Adrenal gland (tissue), 19 donors: ENCODE measurements at places on chromosomes 13 and 19. TPM values are rescaled to one million over a fixed set of nuclear protein-coding genes. Genes with fewer than 3 reads are reported as not detected.

DNA sequence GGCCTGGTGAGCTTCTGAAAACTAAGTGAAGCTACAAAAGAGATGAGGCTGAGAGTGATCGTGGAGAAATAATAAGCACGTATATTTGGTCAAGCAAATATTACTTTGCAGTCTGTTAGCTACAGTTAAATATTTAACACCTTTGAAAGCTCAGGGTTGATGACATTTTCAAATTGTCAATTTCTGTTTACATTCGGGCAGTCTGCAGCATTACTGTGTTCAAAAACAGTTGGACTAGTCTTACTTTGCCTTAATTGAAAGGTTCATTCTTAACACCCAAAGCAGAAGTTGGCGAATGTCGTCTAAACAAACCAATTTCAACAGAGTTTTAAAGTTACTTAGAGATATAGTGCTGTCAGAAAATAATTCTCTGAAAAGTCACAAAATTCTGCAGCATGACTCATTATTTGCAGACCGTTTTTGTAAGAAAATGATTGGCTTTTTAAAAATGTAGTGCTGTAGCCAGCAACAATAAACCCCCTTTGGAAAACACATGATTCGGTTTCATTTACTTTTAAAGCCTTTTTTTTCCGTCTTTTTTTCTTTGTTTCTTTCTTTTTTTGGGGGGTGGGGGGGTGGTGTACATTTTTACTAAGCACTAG lies 549.0 kb downstream of the GPC6 start:
- no peaks in the 10 kb centered on the region for H3K36me3 ChIP-seq
- H3K27ac ChIP-seq = no peak overlapping the region
- H3K27me3 ChIP-seq = no peaks in the 10 kb centered on the region
- H3K4me1 ChIP-seq = no peaks in the 10 kb centered on the region
- no peak overlapping the region for H3K4me3 ChIP-seq

Gene MBD3L3
- total RNA-seq = not detected

Gene CRLF1
- 13.8 TPM for total RNA-seq

GRCh38 chr19:4493104-4493928 lies 21.2 kb downstream of the HDGFL2 start:
- no peak overlapping the region for H3K27ac ChIP-seq
- no peak for DNase-seq
- H3K36me3 ChIP-seq = no peaks in the 10 kb centered on the region
- no peaks in the 10 kb centered on the region for H3K27me3 ChIP-seq

DNA sequence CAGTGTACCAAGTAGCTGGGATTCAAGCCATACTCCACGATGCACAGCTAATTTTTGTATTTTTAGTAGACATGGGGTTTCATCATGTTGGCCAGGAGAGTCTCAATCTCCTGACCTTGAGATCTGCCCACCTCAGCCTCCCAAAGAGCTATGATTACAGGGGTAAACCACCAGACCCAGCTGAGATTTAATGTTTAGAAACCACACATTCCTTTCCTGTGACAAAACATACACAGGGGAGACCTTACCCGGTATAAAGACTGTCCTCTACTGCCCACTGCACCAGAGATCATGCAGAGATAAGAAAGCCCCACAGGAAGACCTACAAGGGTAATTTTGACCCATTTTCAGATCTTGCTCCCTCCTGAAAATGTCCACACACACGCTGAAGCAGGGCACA lies 22.8 kb upstream of the ZNF83 start:
- no peak overlapping the region for H3K4me3 ChIP-seq
- H3K27ac ChIP-seq = no peak overlapping the region
- no peaks in the 10 kb centered on the region for H3K27me3 ChIP-seq
- no peak for DNase-seq
- H3K4me1 ChIP-seq = no peaks in the 10 kb centered on the region

GRCh38 chr13:51681037-51681678 lies 96.9 kb downstream of the WDFY2 start:
- H3K36me3 ChIP-seq = no peaks in the 10 kb centered on the region
- no peak overlapping the region for H3K27ac ChIP-seq
- H3K4me3 ChIP-seq = no peak overlapping the region
- H3K27me3 ChIP-seq = no peaks in the 10 kb centered on the region
- no peak for DNase-seq

Gene MEDAG
- 2.2 TPM for total RNA-seq

- no peak for DNase-seq
- peak within 1 kb of the TSS; percentile 65 for H3K4me3 ChIP-seq
- no peaks in the 10 kb centered on the region for H3K4me1 ChIP-seq
- no peak within 1 kb of the TSS for H3K27ac ChIP-seq
These were observed at the start of gene SLC17A7 for GRCh38 chr19:49441210-49441959. Gene SLC17A7 (minus strand): TSS chr19:49441527. CDS start chr19:49441379, 148 bp downstream.

DNA sequence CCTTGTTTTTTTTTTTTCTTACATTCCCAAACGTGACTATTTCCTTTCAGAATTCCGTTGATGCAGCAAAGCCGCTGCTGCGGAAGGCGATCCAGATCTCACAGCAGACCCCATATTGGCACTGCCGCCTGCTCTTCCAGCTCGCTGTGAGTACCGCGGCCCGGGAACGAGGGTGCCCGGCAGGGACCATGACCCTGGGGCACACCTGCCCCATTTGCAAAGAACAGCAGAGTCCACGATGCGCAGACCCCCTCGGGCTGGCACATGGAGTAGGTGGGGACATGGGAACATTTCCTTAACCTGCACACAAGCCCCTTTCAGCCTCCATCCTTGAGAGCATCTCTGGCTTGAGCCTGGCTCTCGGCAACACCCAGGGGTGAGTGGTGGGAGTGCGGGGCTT lies 16.5 kb downstream of the MAU2 start:
- DNase-seq = no peak
- H3K4me3 ChIP-seq = no peak overlapping the region
- H3K27me3 ChIP-seq = no peaks in the 10 kb centered on the region
- peaks cover 84% of the 10 kb centered on the region for H3K36me3 ChIP-seq
- H3K27ac ChIP-seq = no peak overlapping the region
- H3K4me1 ChIP-seq = peaks cover 4% of the 10 kb centered on the region

Gene LHB
- total RNA-seq = not detected

- no peak overlapping the region for H3K4me3 ChIP-seq
- no peak overlapping the region for H3K27ac ChIP-seq
- H3K4me1 ChIP-seq = no peaks in the 10 kb centered on the region
- no peaks in the 10 kb centered on the region for H3K27me3 ChIP-seq
- no peak for DNase-seq
- H3K36me3 ChIP-seq = no peaks in the 10 kb centered on the region
These were observed 399.1 kb upstream of the SPRY2 start for GRCh38 chr13:80740071-80740470.

DNA sequence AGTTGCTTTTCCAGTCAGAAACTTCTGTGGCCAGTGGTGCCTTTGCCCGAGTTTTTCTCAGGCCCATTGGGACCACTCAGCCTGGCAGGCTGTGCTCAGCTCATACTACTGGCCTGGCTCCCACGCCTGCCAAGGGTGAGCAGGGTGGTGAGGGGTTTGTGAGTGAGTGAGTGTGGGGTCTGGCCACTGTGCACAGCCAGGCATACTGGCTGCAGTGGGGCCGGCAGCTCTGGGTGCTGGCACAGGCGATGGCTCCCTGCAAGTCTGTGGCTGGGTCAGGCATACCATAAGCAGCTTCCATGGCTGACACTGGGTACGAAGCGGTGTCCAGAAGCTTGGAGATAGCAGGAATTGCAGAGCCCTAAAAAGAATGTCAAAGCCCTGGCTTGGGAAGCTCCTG lies 161.0 kb downstream of the SLITRK6 start:
- no peaks in the 10 kb centered on the region for H3K4me1 ChIP-seq
- H3K27me3 ChIP-seq = no peaks in the 10 kb centered on the region
- DNase-seq = no peak
- no peak overlapping the region for H3K4me3 ChIP-seq
- no peaks in the 10 kb centered on the region for H3K36me3 ChIP-seq

Gene FGF14
- 3.0 TPM for total RNA-seq

GRCh38 chr19:58330458-58330857 lies 3.7 kb downstream of the ZSCAN22 start:
- H3K27ac ChIP-seq = no peak overlapping the region
- H3K36me3 ChIP-seq = no peaks in the 10 kb centered on the region
- no peaks in the 10 kb centered on the region for H3K27me3 ChIP-seq
- peak; percentile 25 for DNase-seq

DNA sequence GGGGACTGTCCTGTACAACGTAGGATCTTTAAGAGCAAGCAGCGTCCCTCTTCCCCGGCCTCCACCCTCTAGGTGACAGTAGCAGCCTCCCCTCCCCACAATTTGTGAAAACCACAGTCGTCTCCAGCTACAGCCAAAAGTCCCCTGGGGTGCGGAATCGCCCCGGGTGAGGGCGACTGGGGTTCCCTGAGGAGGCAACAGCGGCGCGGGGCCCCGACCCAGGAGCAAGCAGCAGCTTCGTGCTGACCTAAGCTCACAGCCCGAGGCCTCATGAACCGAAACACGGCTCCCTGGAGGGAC lies 322 bp downstream of the ZNF558 start:
- DNase-seq = no peak
- H3K27me3 ChIP-seq = no peaks in the 10 kb centered on the region
- peaks cover 6% of the 10 kb centered on the region for H3K4me1 ChIP-seq
- no peaks in the 10 kb centered on the region for H3K36me3 ChIP-seq
- peak overlapping the region; percentile 85 for H3K4me3 ChIP-seq

Gene CYP4F22
- 0.11 TPM for total RNA-seq

DNA sequence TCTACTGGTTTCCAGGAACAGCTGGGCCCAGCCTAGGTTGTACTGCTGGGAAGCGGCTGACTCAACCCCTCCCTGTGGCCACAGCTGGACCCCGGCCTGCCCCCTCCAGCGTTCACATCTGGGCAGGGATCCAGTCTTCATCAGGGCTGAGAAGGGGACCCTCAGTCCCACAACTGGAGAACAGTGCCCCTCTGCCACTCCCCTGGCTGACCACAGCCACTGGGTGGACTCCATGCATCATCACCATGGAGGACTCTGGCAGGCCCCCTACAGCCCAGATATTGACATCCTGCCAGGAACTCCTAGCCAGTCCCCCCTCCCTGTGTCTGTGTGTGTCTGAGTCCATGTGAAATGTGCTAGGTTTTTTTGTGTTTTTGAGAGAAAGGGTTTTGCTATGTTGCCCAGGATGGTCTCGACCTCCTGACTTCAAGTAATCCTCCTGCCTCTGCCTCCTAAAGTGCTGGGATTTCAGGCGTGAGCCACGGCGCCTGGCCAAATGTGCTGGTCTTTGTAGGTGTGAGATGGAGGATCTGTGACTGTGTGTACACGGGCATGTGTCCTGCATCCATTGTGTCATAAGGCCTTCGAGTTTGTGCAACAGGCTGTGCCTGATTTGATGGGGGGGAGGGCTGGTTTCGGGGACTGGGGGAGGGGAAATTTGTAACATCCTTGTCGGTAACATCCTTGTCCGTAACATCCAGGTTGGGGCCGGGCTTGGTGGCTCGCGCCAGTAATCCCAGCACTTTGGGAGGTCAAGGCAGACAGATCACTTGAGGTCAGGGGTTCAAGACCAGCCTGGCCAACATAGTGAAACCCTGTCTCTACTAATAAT lies 4.0 kb upstream of the HOOK2 start:
- no peak for DNase-seq
- H3K27me3 ChIP-seq = no peaks in the 10 kb centered on the region

GRCh38 chr13:99374169-99374991 lies 67.2 kb upstream of the GPR183 start:
- H3K4me1 ChIP-seq = peaks cover 8% of the 10 kb centered on the region
- H3K36me3 ChIP-seq = no peaks in the 10 kb centered on the region
- peak; percentile 25 for DNase-seq
- H3K4me3 ChIP-seq = no peak overlapping the region

Gene ZNF730
- total RNA-seq = 3.4 TPM

DNA sequence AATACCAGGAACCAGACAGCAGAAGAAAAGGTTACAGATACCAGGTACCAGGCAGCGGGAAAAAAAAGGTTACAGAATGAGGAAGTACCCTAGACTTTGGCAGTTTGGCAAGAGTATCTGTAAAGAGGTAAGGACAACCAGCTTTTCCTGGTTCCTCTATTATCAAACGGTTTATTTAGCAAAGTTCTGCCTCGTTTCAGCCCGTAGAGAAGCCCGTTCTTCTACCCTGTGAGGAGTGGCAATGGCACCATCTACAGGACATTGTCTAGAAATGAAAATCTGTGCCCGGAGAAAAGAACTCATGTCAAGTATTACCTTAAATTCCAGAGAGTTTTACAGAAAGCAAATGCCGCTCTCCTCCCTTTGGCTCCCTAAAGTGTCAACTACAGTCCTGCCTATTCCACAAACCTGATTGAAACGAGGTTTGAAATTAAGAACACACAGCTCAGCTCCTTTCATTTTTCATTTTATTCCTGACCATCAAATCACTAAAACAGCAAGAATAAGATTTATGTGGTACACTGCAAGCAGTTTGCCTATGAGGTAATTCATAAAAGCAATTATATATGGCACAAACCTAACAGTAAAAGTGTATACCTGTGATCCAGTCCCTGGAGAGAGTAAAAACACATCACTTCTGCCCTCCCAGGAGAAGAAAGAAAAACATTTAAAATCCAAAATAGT lies 226.3 kb downstream of the SLC7A1 start:
- H3K4me1 ChIP-seq = no peaks in the 10 kb centered on the region
- no peak overlapping the region for H3K27ac ChIP-seq
- no peaks in the 10 kb centered on the region for H3K36me3 ChIP-seq
- H3K4me3 ChIP-seq = no peak overlapping the region
- H3K27me3 ChIP-seq = no peaks in the 10 kb centered on the region
- peak; percentile 17 for DNase-seq

DNA sequence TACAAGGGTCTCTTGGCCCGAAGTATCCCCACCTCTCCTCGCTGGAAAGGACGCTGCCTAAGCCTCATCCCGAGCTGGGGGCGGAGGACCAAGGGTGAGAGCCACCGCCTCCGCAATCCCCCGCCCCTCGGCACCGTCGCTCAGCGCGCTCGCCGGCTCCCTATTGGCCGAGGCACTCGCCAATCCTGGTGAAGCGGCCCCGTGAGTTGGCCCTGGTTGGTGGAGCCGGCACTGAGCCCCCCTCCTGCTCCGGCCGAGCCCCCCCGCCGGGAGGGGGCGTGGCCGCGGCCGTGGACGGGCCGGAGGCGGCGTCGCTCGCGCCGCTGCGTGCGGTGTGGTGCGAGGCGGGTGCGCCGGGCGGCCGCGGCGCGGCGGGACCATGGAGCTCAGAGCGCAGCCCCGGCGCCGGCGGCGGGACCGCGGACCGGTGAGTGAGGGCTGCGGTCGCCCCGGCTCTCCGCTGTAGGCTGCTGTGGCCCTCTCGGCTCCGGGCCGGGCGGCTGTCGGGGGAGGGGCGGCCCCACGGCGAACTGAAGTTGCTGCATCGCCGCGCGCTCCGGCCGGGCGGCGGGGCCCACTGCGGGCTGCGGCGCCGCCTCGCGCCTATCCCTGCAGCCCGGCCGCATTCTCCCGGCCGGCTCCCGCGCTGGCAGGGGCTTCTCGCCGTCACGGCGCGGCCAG lies at the start of gene WASF3:
Gene WASF3, plus strand, starts transcription at position 291 of the 681 bp plus-strand sequence. CDS start 84,588 bp downstream, outside the sequence.
- H3K27ac ChIP-seq = peak within 1 kb of the TSS; percentile 93
- no peaks in the 10 kb centered on the region for H3K36me3 ChIP-seq
- no peak within 1 kb of the TSS for H3K4me3 ChIP-seq
- peaks cover 19% of the 10 kb centered on the region for H3K4me1 ChIP-seq

- peaks cover 13% of the 10 kb centered on the region for H3K4me1 ChIP-seq
- H3K27me3 ChIP-seq = no peaks in the 10 kb centered on the region
- H3K4me3 ChIP-seq = no peak overlapping the region
- no peak for DNase-seq
These were observed 34.2 kb downstream of the GJA3 start for GRCh38 chr13:20126541-20127261.

- H3K27ac ChIP-seq = no peak overlapping the region
- no peaks in the 10 kb centered on the region for H3K36me3 ChIP-seq
- no peaks in the 10 kb centered on the region for H3K4me1 ChIP-seq
These were observed 153.8 kb downstream of the PCDH9 start for GRCh38 chr13:67076378-67076777.
